ENCODE measurements at places on chromosomes 7 and 10.

- DNase-seq, result no peak
Observed at GRCh38 chr10:8121201-8121890, 66.9 kb downstream of the GATA3 start.

DNA sequence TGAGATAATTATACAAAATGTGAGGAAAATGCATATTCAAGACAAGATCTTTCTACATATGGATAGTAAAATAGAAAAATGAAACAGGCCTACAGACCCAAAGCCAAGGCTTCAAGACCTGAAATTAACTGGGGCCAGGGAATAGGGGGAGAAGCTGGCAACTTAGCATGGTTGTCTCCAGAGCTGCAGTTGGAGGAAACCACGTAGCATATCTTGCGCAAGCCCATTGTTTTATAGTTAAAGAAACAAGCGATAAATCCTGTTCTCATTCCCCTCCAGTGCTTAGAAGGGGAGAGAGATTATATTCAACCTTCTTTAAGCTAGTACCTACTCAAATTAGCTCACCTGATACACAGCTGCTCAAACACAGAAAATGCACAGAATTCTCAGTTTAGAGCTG lies 197.1 kb downstream of the SORCS1 start:
- DNase-seq, result no peak

DNA sequence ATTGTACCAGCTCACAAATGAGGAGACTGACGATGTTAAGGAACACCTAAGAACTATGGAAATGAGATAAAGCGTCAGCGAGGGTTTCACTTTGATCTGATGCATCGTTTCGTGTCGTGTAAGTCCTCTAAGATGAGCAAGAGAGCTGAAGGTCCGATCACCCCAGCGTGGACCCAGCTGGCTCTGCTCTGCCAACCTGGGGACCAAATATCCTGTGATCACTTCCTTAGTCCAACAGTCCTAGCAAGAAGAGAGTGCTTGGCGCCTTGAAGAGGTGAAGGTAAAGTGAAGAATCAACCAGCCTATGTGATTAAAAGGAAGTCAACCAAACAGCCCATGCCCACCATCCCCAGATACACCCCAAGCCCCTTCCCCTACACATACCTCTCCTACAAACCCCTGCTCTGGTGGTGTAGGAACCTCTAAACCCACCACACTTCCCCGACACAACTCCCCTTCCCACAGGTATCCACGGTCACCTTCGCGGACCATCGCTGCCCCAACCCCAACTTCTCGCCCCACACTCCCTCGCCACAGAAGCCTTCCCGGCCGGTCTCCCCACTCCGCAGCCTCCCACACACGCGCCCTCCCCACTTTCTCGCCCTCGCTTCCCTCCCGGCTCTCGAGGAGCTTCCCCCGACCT lies 722 bp downstream of the UPF2 start:
- DNase-seq, result peak; percentile 31

GRCh38 chr7:5696346-5697110 lies 84.9 kb downstream of the RNF216 start:
- no peak for DNase-seq

GRCh38 chr7:40305229-40305628 lies 170.4 kb downstream of the SUGCT start:
- DNase-seq, result no peak

- DNase-seq, result no peak
Observed at GRCh38 chr7:127844165-127844564, 187.1 kb downstream of the LRRC4 start.

DNA sequence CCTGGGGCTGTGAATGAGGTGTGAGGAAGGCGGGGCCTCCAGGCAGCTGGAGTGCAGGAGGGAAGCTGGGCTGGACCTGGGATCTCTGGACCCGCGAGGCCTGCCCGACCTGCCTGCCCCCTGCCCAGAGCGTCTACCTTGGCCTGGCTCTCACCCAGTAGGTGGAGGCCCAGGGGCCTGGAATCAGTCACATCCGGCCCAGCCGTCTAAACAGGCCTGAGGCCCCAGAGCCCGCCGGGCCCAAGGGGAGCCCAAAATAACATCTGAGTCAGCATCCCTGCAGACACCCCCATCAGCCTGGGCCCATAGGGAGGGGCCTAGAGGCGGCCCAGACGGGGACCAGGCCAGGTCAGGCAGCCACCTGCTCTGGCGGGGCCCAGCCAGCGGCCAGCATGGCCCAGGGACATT lies 15.1 kb upstream of the ELN start:
- DNase-seq, result peak; percentile 64

DNA sequence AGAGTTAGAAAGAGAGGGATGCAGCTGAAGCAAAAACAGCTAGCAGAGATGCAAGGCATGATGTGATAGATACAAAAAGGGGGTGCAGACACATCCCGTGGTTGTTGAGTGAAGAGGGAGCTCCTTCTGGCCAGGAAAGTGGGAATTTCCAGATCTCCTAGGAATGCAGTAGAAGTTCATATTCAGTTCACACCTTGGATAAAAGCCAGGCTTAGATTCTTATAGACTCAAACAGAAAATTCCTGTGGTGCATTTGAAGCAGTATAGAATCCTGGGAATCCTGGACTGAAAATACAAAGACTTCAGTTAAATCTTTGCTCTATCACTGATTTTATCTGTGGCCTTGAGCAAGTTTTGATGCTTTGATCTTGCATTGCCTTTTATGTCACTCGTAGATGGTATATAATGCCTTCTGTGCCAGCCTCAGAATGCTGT lies 33.9 kb downstream of the SGPL1 start:
- DNase-seq, result no peak

- DNase-seq, result no peak
Observed at GRCh38 chr10:78876449-78876848, 192.3 kb upstream of the ZMIZ1 start.

DNA sequence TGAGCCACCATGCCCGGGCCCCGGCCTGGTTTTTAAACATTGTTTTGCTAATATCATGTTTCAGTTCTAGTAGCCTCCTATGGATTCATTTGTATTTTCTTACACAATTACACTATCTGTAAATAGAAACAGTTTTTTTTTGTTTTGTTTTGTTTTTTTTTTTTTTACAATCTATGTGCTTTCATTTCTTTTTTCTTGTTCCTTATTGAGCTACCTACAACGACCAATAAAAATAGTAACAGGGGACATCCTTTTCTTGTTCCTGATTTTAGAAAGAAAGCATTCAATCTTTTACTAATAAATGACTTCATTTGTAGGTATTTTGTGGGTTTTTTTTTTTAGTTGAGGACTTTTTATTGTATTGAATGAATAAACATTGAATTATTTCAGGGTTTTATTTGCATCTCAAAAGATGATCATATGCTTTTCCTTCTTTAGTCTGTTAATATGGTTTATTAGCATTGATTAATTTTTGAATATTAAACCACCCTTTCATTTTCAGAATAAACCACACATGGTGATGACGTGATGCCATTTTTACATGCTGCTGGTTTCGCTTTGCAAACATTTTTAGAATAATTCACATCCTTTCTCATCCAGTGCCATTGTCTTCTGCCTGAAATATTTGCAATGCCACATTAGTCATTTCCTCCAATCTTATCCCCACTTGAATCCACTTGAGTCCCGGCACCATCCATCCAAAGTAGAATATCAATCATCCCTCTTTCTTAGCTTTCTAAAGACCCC lies 18.1 kb upstream of the AKR1E2 start:
- no peak for DNase-seq

DNA sequence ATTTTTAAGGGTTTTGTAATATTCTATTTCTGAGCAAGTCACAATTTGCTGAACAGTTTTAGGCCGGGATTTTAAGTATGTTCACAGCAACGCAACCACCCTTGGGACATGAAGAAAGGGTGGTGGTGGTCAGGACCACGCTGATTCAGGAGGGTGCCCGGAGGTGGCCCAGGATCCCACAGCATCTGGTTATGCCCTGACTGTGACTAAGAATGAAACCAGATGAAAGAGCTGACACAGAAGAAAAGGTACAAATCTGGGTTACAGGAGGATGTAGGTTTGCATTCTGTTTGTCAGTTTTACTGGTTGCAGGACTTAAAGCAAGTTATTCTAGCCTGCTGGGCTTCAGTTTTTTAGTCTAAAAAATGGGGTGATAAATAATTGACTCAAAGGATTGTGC lies 279.7 kb downstream of the CCSER2 start:
- DNase-seq, result no peak

DNA sequence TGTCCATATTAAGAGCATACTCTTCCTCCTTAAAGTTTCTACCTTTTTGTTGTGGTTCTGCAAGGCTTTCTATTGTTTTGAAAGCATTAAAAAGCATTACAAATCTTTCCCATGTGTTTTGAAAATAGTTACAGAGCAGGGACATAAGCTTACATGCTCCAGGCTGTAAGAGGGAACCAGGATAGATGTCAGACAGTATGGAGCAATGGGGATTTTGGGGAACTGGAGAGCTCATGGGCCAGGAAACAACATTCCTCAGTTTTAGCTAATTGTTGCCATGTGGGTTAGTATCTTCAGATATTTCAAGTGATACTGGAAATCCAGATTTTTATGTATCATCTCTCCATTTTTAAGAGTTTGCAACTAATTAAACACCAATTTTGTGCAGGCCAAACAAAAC lies 3.5 kb downstream of the MDFIC start:
- DNase-seq, result no peak

GRCh38 chr7:132536654-132537395 lies 39.4 kb downstream of the PLXNA4 start:
- DNase-seq, result peak; percentile 34

DNA sequence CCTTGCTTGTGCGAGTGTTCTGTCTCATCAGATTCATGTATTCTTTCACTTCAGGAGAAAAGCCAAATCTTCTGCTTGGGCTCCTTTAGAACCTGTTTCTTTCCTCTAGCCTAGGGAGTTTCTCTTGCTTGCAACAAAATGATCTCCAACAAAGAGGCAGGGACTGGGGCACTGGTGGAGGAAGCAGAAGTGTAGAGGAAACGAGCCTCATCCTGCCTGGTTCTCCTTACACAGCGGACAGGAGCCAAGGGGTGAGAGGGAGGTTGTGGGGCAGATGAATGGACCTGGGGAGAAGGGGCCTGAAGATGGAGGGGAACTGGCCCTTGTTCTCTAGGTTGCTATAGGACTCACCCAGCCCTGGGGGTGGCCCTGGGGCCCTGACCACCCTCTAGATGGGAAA lies 141.1 kb downstream of the PKD1L1 start:
- DNase-seq, result no peak

GRCh38 chr7:90242369-90243168 lies 2.4 kb upstream of the CFAP69 start:
- no peak for DNase-seq

- DNase-seq, result no peak
Observed at GRCh38 chr10:775245-776075, 86.0 kb upstream of the DIP2C start.

DNA sequence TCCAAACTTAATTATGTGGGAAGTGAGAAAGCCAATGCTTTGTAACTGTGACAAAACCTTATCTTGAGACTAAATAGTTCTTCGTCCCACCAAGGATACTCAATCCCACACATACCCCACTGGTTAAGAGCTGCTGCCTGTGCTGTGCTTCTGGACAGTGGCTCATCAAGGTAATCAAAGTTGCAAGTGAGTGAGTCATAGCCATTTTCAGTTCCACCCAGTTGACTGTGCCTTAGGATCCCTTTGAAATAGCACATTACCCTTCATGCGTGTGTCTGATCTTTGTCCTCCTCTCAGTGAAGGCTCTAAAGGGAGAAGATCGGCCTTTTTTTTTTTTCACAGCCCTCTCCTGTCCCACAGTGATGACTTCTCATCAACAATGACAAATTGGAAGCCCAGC lies 706.0 kb upstream of the AUTS2 start:
- DNase-seq, result no peak

DNA sequence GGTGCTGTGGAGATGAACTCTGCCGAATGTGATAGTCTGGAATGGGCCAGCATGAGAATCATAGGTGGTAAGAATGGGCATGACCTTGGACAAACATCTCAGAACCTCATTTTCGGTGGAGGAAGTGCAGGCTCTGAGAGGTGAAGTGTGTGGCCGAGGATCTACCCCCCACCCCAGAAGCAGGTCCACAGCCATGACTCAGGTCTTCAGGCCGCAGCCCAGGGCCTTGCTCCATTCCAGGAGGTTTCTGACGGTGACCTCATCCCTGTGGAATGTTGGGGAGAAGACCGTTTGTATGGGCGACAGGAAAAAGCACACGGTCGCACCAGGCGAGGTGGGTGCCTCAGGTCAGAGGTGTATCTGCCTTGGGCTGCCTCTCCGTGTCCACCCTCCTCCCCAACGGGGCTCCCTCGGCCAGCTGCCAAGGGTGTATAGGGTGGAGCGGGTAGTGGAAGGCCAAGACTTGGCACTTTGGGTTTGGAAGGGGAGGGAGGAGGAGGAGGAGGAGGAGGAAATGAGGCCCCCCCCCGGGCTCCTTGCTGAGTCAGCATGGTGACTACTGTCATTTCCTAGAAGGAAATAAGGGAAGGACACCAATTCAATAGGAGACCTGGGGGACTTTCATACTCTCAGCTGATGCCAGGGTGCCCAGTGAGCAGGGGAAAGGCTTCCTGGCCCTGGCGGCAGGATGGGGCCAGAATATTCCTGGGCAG lies 168.0 kb upstream of the RHEB start:
- peak; percentile 95 for DNase-seq

GRCh38 chr7:158192184-158192835 lies 395.3 kb downstream of the PTPRN2 start:
- DNase-seq, result no peak

GRCh38 chr10:103111031-103111917 lies 81.8 kb downstream of the NT5C2 start:
- DNase-seq, result peak; percentile 48

GRCh38 chr10:133464582-133465031 lies 10.9 kb downstream of the SCART1 start:
- no peak for DNase-seq

- DNase-seq, result no peak
Observed at GRCh38 chr10:17563452-17563851, 53.7 kb downstream of the HACD1 start.

GRCh38 chr10:127953876-127954275 lies 47.0 kb downstream of the PTPRE start:
- no peak for DNase-seq

DNA sequence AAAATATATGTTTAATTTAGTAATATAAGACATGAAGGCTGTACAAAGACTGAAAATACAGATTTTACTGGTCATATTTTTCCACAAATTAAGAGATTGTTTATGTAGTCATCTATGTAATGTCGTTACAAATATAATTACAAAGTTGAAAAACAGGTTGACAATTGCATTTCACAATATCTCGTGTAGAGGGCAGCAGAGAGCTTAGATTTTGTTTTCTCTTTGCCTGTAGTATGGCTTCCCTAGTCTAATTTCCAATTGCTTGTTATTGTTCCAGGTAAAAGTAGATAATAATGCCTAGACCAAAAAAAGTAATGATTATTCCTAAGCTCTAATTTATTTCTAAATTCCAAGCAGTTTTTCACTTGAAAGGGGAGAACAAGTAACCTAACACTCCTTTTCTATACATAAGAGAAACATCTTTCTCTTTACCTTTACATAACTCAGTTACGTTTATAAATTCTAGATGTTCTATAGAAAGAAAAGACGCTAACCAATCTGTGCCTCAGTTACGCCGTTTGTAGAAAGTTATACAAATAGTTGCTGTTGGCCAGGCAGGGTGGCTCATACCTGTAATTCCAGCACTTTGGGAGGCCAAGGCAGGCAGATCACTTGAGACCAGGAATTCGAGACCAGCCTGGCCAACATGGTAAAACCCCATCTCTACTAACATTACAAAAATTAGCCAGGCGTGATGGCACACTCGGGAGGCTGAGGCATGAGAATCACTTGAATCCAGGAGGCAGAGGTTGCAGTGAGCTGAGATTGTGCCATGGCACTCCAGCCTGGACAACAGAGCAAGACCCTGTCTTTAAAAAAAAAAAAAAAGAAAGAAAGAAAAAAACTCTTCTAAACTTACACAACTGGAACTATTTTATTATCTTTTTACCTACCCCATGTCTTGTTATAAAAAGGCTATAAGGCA lies 30.0 kb downstream of the NET1 start:
- peak; percentile 50 for DNase-seq

- DNase-seq, result no peak
Observed at GRCh38 chr7:45211066-45211465, 53.5 kb downstream of the RAMP3 start.

Measured in cardiac muscle cell (in vitro differentiated cells and primary cell).